ENCODE measurements at places on chromosomes 11 and 22.

DNA sequence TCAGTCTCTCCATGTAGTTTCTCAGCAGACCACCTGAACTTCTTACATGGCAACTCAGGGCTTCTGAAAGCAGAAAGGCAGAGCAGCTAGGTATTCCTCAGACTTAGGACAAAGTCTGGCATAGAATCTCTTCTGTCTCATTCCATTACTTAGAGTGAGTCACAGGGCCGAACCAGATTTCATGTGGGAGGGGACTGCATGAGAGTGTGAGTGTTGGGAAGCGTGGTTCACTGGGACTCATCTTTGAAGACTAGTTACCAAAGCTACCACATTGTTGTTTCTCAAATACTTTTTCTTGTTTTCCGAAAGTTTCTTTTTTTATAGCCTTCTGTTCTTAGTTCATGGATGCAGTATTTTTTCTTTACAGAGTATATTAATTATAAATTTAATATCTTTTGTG, 36.1 kb upstream of the SCN3B start:
- DNase-seq = no peak

- DNase-seq = no peak
Observed at GRCh38 chr11:46461461-46461927, 69.9 kb upstream of the CHRM4 start.

DNA sequence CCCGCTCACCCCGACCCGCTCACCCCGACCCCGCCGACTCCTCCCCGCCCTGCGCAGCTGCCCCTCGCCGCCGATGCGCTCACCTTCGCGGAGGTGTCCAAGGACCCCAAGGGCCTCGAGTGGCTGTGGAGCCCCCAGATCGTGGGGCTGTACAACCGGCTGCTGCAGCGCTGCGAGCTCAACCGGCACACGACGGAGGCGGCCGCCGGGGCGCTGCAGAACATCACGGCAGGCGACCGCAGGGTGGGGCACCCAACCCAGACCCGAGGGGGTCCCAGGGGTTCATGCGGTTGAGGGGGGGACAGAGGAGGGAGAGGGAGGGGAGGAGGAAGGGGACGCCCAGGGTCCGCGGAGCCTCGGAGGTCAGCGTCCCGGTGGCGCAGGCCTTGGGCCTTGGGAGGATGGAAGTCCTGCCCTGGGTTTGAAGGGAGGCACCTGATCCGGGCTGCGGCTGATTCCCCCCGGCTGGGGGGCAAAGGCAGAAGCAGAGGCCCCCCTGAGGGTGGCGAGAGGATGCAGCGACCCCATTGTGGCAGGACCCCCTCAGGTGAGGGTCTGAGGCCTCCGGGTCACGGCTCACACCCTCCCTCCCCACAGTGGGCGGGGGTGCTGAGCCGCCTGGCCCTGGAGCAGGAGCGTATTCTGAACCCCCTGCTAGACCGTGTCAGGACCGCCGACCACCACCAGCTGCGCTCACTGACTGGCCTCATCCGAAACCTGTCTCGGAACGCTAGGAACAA, 9.2 kb downstream of the PKP3 start:
- no peak for DNase-seq

- DNase-seq = no peak
Observed at GRCh38 chr11:72083414-72083813, 2.8 kb downstream of the LRRC51 start.

- no peak for DNase-seq
Observed at GRCh38 chr11:69267395-69267805, 26.6 kb upstream of the MYEOV start.

All from stimulated activated CD8-positive, alpha-beta memory T cell treated with anti-CD3 and anti-CD28 coated beads, Interleukin-2, amount 100 ng/mL, for 1 hour (primary cell).